ENCODE measurements at places on chromosomes 2 and 18.

GRCh38 chr18:8375249-8375648 lies 234.0 kb upstream of the RAB12 start:
- DNase-seq = no peak

DNA sequence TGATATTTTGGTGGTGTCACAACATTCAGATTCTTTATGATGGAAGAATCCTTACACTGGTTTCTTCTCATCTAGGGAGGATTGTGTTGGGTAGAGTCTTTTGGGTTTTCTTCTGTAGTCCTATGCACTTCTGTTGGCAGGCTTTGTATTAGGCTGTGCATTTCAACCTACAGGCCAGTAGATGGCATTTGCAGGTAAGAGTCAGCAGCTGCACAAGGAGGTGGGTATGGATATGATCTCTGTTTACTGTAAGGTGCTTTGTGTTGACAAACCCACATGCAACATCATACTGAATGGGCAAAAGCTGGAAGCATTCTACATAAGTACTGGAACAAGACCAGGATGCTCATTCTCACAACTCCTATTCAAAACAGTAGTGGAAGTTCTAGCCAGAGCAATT lies 656.8 kb downstream of the METTL4 start:
- no peak for DNase-seq

DNA sequence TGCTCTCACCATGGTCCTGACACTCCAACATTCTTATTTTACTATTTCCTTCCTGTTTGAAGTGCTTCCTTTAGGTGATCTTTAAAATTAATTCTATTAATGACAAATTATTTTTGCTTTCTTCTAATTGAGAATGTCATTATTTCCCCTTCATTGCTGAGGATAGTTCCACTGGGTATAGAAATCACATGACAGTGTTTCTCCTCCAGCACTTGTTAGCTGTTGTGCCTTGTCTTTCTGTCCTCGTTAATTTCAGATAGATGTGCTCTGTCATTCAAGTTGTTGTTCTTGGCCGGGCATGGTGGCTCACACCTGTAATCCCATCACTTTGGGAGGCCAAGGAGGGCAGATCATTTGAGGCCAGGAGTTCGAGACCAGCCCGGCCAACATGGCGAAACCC lies 321.0 kb upstream of the RAB6C start:
- DNase-seq = no peak

GRCh38 chr2:11873356-11874154 lies 127.1 kb downstream of the LPIN1 start:
- DNase-seq = no peak

DNA sequence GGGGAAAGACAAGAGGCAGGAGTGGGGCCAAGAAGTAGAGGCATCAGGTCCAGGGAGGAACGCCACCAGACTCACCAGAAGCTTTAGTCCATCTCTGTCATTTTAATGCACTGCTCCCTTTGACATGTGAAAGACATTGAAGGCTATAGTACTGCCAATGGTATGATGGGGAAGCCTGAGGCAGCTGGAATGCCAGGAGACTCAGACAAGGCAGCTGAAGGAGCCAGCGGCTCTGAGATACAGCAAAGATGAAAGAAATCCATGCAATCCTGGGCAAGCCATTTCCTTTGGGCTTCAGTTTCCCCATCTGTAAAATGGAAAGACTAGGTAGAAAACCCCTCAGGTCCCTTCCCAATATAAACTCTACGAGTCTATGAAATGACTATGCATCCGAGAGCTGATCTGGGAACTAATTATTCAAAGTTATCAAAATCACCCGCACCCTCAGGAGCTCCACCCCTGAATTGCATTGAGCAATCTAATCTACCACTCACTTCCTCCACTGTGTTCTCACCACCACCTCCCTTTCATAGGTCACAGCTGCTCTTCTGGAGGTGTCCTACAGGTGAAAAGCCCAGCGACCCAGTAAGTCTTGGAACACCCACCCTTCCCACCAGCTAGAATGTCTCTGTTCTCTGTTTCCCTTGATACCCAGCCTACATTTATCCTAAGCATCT lies 3.1 kb downstream of the CXCR2 start:
- no peak for DNase-seq

- DNase-seq = no peak
Observed at GRCh38 chr18:31061945-31062344, 19.4 kb upstream of the DSC3 start.

- DNase-seq = no peak
Observed at GRCh38 chr2:159614534-159615366, 1.6 kb downstream of the BAZ2B start.

- DNase-seq = no peak
Observed at GRCh38 chr2:134117676-134118075, 136.2 kb upstream of the MGAT5 start.

DNA sequence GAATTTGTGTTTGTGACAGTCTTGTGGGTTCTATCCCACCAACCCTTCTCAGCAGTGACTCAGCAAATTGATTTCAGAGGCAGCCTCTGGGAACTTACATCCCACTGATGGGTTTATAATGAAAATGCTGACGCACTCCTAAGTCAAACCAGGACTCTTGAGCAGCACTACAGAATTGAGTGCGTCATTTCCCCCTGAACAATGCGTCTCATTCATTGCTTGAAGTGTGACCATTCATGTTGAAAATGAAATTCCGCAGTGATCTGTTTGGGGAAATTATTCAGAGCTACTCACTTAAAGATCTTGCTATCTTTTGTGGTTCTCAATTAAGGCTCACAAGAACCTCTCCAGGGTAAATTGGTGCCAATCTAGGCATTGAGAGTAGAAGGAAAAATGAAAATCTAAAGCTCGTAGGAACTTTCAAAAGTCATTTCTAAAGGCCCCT lies 417.7 kb upstream of the SLC14A2 start:
- DNase-seq = peak; percentile 91

DNA sequence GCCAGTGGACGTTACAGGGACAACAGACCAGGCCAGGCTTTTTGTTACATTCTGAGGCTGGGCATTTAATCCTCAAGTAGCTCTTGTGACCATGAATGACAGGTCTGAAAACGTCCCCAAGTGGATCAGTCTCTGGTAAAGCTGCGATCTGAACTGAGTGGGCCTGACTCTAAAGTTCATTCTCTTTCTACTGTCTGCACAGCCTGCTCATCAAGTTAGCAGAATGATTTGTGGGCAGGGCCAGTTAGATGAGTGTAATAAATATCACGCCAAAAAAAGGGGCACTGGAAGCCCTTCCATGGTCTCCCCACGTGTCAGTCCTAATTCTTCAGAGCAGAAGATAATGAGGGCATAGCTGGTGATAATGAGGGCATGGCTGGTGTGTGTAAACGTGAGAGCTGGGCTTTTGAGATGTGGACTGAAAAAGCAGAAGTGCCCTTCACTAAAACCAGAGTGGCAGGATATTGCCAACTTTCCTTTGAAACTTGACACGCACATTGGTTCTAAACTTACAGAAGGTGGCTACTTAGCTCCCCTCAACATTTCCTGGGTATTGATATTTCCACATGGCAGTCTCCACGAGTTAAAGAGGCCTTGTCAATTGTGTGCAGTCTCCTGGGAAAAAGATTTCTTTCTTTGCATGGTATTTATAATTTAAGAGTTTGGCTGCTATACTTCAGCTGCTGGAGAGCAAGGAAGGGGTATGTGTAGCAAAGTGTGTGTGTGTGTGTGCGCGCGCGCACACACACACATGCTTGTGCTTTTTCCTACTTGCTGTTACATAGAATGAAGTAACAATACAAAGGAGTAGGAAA lies 72.7 kb upstream of the LYPD6B start:
- DNase-seq = no peak

GRCh38 chr2:23595601-23596251 lies 210.7 kb downstream of the KLHL29 start:
- no peak for DNase-seq

DNA sequence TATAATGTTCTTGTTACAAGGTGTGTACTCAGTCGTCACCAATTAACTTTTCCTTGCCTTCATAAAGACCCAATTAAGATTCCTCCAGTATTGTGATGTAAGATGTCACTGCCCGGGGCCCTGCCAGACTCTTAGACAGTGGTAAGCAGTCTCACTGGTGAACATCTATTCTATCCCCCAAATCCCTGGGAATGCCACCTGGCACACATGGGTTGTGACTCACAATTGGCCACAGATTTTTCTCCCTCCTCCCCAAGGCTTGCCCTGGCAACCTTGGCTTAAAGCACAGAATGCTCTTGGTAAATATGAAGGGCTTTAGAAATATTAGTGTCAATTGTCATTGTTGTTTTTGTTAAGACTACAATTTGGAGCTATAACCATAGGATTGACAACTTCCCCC lies 287.9 kb downstream of the ETAA1 start:
- DNase-seq = no peak

GRCh38 chr2:51213826-51214225 lies 181.9 kb upstream of the NRXN1 start:
- DNase-seq = no peak

DNA sequence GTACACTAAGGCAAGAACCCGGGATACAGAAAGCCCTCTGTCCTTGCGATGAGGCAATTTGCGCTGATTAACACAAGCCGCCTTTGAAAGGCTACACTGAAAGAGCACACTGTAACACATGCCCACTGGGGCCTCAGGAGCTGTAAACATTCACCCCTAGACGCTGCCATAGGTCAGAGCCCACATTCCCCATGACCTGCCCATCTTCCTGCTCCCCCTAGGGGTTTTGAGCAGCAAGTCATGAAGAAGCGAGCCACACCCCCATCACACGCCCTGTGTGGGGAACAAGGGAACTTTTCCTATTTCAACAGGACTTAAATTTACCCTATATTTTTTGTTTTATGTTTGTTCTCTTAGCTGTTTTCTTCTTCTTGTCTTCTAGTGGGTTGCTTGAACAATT lies 47.8 kb upstream of the SLC4A10 start:
- DNase-seq = no peak

GRCh38 chr2:112182581-112183034 lies 44.4 kb downstream of the FBLN7 start:
- DNase-seq = no peak

DNA sequence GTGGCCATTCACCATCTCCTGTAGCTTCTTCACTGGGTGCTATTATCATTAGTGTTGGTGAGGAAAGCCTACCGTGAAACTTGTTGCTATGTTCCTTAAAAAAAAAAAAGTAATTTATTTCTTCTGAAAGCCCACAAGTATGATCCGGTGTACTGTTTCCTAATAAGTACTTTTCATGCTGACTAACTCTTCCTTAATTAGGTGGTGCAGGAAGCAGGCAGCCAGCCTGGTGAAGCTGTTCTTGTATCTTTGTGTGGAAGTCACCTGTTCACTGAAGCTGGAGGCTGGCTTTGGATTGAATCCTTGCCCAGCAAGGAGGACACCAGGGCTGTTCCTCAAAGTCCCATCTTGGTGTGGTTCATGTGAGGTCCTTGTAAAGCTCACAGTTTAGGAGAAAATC lies 321.7 kb upstream of the THSD7B start:
- DNase-seq = no peak

DNA sequence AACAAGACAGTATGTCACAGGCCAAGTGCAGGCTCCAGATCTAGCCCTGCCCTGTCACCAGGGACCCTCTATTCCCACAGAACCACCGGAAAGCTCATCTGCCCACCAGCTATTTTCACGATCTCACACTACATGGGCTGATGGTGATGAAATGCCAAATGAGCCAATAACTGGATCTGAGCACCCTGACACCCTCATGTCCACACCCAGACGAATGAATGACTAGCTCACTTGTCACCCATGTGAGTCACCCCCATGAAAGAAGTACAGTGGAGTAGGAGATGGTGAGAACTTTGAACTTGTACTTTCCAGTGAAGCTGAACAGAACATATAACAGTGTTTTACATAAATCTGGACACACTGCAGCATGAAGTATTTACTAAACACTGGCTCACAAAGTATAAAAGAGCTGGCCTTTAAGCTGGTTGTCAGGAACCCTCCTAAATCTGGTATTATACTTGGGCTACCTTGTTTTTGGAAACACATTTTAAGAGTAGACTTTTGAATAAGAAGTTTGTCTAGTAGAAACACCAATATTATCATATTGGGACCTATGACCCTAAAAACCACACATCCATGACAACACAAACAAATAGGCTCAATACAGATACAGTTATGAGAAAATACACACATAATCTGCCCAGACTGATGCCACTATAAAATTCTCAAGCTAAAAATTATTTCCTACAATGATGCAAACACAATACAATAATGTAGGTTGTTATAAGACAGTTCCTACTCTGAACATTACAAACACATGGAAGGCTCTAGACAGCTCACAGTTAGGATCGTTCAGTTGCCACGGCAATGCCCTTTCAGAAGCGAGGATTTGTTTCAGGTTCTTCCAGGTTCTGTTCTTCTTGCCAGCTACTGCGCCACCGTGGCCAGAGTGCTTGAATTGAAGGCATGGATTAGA lies 19.0 kb downstream of the INO80C start:
- DNase-seq = peak; percentile 63

DNA sequence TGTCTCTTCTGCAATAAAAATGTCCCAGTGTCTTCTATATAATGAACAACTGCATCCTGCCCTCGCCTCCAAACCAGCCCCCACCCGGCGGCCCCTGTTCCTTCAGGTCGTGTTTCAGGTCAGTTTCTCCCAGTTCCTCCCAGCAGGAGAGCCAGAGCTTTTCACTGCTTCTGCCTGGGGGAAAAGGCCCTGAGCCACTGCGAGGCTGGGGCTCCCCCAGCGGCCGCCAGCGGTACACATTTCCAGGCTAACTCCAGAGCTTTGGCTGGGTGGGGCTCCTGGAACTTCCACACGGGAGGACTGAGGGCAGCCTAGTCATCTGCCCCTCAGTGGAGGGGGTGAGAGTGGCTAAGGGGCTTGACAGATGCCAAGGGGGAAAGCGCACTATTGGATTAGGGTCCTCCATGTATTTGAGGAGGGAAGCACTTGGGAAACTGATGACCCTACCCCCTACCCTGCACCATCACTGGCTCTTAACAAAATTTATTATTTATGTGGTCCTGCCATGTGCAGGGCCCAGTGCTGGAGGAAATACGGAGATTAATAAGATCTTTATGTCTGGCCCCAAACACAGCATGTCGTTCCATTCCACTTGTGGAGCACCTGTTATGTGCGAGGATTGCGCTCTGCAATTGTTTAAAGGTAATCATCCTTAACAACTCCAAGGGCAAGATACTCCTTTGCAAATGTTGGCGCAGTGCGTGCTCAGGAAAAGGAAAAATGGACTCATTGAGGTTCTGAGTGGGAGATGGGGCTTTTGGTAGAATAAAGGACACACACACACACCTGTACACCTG lies 17.3 kb upstream of the CYS1 start:
- peak; percentile 77 for DNase-seq

GRCh38 chr18:32998921-32999320 lies 226.1 kb upstream of the KLHL14 start:
- DNase-seq = no peak

GRCh38 chr2:11667194-11667593 lies 2.8 kb downstream of the NTSR2 start:
- no peak for DNase-seq

GRCh38 chr2:20666304-20667150 lies at the start of gene GDF7:
GDF7 (plus strand) TSS chr2:20667144; CDS start chr2:20667240, 96 bp downstream.
- no peak for DNase-seq
